ENCODE measurements at places on chromosomes 11 and 22.

- DNase-seq, result no peak
Observed at GRCh38 chr22:27224485-27225374, 567.3 kb downstream of the MIAT start.

DNA sequence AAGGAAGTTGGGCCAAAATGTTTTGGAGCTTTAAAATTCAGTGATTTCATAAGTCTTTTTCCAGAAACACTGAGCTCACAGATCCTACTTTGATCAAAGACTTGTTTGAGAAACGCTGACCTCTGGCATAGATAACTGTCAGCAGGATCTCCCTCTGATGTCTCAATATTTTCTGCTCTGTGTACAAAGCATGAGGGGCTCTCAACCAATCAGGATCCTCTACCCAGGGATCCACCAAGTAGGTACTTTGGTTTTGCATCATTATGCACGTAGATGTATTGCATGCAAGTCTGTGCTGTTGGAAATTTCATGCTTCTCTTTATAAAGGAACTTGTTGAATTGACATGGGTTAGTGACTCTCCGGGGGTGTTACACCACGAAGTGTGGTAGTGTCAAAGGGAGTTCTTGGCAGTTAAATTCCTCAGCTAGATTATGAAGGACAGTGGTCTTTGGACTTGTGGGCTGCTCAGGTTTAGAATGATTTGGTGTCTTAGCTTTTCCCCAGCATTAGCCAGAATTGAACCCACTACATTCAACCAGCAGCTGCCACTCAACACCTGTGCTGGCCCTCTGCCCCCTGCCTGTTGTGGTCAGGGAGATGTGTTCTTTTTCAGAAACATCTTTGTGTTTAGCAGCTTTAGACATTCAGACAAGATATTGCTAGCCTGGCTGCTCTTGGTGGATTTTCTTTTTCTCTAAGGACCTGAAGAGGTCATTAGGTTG, 1.7 kb upstream of the DIXDC1 start:
- no peak for DNase-seq

DNA sequence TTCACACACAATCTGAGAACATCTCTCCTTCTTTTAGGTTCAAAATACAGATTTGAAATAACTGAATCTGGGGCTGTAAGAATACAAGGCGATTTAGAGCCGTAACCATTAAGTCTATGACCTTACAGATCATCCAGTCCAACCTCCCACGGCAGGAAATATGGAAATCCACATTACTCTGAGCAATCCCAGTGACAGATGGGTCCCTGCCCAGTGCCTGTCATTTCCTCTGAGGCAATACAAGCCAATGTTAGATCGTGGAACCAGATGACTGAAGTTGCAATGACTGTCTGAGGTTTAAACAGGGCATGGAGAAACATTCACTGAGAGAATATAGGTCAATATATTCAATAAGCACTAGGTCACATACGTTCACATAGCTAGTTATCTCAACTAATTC, 77.4 kb upstream of the OR5AK2 start:
- DNase-seq, result no peak

DNA sequence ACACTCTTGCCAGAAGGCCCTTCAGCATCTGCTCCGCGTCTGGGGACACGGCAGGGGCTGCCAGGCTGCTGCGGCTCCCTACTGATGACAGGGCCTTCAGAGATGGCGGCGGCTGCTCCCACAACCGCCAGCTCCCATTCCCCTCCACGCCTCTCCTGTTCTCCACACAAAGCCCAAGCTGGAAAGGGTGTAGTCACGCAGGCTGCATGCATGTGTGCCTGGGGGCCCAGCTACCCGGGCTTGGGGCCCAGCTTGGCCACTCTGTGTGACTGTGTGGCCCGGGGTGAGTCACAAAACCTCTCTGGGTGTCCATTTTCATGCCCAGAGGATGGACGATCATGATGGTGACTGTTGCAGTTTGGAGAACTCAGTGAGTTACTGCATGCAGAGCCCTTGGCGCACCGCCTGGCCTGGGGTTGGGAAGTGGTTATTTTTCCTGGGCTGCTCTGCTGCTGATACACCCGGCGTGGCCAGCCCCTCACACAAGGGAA, 31.7 kb upstream of the PARVB start:
- no peak for DNase-seq

DNA sequence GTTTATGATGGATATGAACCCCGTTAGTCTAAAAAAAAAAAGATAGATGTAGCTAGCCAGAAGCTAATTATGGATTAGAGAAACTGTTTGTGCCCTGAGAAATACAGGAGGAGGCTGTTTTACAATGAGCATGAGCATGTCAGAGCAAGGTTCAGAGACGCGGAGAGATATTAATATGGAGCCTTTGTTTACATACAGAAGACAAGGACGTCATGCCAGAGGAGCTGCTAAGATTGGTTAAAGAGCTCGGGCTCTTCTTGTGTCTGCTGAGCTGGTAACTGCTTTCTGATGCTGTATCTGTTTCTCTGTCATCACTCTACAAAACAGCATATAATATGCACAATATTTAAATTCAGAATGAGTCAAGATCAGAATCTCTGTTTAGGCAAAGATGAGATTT, 24.9 kb upstream of the CCDC89 start:
- DNase-seq, result no peak

DNA sequence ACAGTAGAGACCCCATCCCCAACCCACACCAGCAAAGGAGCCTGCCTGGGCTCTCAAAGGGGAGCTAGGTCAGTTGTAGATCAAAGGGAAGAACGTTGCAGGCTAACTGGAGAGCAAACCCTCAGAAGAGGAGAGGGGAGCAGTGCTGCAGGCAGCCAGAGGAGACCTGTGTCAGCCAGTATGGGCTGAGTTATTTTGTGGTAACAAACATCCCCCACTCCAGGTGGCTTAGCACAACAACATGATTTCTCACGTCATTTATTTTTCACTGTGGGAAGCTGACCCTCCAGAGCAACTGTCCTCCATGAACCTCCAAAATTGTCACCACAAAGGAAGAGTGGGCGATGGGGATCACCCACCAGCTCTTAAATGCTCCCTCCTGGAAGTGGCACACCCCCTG, 19.8 kb upstream of the SHANK2 start:
- DNase-seq, result no peak

- peak; percentile 44 for DNase-seq
Observed at GRCh38 chr11:122808478-122808869, 29.8 kb upstream of the CRTAM start.

DNA sequence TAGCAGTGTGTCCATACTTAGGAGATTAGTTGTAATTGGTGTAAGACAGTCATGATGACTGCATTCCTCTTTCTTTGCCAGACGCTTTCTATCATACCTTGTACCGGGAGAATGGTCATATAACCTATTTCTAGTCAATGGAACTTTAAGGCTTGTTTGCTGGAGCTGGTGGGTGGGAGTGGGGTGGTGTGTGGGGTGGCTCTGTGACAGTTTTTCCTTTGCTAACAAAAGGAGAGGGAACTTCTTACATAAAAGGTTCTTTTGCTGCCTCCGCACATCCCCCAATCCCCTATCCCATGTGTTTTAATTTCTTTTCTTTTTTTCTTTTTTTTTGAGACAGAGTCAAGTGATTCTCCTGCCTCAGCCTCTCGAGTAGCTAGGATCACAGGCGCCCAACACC, 9.8 kb upstream of the NUCB2 start:
- DNase-seq, result no peak

GRCh38 chr11:89220684-89221339, 43.1 kb downstream of the TYR start:
- DNase-seq, result no peak

DNA sequence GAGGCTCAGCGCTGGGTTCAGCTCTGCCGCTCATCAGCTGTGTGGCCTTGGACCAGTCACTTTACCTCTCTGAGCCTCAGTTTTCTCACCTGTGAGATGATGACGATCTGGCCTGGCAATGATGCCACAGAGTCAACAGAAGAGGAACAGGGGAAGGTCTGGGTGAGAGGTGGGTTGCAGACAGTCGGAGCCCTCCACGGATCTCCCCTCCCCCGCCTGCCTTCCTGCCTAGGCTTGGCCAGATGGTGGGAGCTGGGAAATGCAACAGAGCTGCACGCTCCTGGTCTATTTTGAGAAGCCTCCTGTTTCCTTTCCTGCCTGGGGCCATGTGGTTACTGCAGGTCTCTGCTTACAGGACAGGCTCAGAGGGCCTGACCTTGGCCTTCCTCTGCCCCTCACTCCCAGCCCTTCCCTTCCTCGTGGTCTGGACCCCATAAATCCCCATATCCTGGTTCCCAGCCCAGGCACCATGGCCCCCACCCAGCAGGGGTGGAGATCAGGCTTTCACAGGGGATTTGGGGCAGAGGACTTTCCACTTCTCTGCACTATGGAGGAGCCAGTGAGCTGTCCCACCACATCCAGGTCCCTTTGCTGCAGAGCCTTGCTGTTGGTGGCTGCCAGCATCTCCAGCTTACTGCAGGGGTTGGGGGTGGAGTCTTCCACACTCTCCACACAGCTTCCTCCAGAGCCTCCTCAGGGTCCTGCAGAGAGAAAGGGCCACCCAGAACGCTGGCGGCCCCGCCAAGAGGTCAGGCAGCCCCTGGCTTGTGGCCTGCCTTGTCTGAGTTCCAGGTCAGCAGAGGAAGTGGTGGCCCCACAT, 46.9 kb downstream of the C11orf96 start:
- DNase-seq, result no peak

DNA sequence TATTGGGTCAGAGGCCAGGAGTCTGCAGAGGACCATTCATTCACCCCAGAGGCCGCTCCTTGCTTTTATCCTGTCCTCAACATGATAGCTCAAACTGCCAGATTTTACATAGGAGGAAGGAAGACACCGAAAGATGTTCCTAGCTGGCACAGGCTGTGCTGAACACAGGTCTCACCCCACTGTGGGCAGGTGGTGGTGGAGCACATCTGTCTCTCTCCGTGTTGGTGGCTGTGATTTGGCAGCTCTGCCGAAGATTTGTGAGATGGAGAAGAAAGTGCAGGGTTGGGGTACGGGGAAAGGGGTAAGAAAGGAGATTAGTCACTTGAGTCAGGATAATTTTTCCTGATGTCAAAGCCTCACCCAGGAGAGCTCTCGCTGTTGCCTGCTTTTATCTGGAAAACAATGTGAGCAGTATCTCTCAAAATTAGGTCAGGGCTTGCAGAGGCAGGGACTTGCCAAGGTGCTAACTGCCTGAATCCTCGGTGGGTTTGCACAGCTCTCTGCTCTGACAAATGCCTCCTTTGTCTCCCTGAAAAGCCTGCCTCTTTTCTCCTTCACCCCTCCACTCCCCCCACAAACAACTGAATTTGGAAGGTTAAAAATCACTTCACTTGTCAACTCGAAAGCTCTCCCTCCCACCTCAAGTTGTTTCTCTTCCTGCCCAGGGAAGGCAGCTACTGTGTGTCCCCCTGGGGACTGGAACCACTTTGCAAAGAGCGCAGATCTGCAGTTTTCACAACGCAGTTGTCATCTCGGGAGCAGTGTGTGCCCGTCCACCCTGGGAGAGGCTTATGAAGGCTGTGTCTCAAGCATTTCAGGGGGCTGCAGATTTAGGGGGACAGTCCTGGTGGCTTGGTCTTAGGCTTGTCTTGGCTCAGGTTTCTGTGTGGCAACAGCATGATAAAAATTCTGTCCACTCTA, 299.7 kb downstream of the ST3GAL4 start:
- DNase-seq, result no peak

GRCh38 chr11:62923601-62924411, 2.6 kb upstream of the CHRM1 start:
- DNase-seq, result no peak

DNA sequence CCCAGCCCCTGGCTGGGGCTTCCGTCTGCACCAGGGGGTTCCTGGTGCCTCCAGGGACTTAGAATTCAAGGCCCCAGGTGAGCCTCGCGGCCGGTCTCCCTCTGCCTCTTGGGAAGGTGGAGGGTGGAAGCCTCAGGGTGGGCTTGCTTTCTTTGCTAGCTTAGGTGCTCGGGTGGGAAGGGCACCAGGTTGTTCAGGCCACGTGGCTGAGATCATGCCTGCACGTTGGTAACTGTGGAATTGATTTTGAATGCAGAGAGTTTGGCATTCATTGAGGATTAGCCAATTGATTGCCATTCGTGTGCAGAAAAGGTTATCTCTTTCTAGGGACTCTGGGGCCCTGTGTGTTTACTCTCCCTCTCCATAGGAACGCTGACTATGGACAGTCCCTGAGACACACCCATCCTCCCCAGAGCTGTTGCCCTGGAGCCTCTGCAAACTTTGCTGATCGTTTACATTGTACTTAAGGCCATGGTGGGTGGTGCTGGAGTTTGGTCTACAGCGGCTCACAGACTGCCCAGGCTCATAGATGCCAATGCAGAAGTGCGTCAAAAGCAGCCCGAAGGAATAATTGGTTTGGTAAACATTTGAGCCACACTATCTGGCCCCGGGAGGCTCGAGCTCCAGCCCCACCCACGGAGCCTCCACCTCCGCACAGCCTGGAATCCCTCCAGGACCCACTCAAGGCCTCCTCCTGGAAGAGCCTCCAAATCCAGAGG, 1457.7 kb downstream of the BRD1 start:
- DNase-seq, result no peak

DNA sequence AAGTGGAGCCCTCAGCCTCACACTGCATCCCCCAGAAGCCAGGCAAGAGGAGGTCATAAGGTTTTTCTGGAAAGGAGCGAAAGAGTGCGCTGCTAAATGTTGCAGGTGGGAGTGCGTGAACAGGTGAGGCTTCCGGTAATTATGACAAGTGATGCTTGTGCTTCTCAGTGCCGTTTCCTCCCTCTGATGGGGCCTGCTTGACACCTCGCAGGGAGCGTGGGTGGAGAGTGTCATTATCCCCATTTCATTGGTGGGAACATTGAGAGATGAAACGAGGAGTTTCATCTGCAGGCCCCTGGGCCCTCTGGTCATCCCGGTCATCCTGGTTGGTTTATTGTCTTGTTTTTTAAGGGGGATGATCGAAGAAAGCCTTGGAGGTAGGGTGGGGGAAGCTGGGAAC, 57.5 kb downstream of the BCR start:
- DNase-seq, result no peak

GRCh38 chr11:2399488-2400068, 972 bp upstream of the TSSC4 start:
- no peak for DNase-seq
